Hindlimb muscle (tissue), 1 donor: ENCODE measurements at places on chromosomes 2 and 18. TPM values are rescaled to one million over a fixed set of nuclear protein-coding genes. Genes with fewer than 3 reads are reported as not detected.

Gene BCL11A
- polyA plus RNA-seq, result 3.1 TPM

Gene NAT8
- 0.54 TPM for polyA plus RNA-seq

Gene RPRD1A
- polyA plus RNA-seq, result 39.1 TPM

Gene FBXO41
- polyA plus RNA-seq, result 0.23 TPM

Gene ITGAV
- polyA plus RNA-seq, result 22.8 TPM

Gene ACMSD
- polyA plus RNA-seq, result 0.34 TPM

Gene STON1
- 10.1 TPM for polyA plus RNA-seq

Gene DHRS9
- 3.0 TPM for polyA plus RNA-seq

Gene ALPG
- not detected for polyA plus RNA-seq

Gene FAM117B
- 3.9 TPM for polyA plus RNA-seq

Gene CCDC85A
- 6.1 TPM for polyA plus RNA-seq

Gene FOXI3
- polyA plus RNA-seq, result 0.09 TPM

Gene USP34
- polyA plus RNA-seq, result 75.2 TPM

Gene RAB12
- polyA plus RNA-seq, result 54.8 TPM

Gene CNOT9
- 38.7 TPM for polyA plus RNA-seq

Gene IL1RL2
- 0.34 TPM for polyA plus RNA-seq
